ENCODE measurements at places on chromosomes 12 and 14. TPM values are rescaled to one million over a fixed set of nuclear protein-coding genes. Genes with fewer than 3 reads are reported as not detected.

The CEBPE gene
- total RNA-seq: not detected

The BDKRB1 gene
- 6.6 TPM for total RNA-seq

The SMIM41 gene
- total RNA-seq: 0.31 TPM

The CCDC197 gene
- not detected for total RNA-seq

- no peak for DNase-seq
These were observed 133.4 kb upstream of the FRMD6 start for GRCh38 chr14:51518280-51518679.

- no peak for DNase-seq
These were observed 1.9 kb downstream of the SSH1 start for GRCh38 chr12:108855284-108856169.

DNA sequence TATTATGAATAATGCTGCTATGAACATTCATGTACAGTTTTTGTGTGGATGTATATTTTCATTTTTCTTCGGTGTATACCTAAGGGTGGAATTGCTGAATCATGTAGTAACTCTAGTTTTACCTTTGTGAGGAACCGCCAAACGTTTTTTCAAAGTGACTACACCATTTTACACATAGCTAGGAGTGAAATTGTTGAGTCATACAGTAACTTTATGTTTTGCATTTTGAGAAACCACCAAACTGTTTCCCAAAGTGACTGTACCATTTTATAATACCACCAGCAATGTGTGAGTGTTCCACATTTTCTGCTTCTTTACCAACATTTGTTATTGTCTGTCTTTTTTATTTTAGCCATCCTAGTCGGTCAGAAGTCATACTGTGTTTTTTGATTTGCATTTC, 3.1 kb upstream of the TPH2 start:
- no peak for DNase-seq

DNA sequence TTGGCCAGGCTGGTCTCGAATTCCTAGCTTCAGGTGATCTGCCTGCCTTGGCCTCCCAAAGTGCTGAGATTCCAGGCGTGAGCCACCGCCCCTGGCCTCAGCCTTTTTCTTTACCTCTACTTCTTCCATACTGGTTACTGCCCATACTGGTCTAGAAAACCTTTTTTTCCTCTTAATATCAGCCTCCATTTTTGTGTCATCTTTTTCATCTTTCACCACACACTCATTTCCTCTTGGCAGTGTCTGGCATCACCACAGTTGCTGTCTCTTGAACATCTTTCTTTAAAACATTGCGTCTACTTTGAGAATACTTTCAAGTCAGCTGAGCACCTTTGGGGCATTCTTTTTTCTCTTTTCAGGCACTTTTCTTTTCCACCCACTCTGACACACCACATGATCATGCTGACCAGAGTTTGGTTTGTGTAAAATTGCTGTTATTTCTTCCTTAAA, 32.7 kb downstream of the DDX47 start:
- no peak for DNase-seq

DNA sequence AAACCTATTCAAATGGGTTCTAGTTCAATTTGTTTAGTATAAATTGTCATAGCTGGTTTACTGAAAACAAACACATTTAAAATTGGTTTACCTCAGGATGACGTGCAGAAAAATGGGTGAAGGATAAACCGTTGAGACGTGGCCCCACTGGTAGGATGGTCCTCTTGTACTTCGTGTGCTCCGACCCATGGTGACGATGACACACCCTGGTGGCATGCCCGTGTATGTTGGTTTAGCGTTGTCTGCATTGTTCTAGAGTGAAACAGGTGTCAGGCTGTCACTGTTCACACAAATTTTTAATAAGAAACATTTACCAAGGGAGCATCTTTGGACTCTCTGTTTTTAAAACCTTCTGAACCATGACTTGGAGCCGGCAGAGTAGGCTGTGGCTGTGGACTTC, 8.3 kb downstream of the CALM1 start:
- DNase-seq: no peak

DNA sequence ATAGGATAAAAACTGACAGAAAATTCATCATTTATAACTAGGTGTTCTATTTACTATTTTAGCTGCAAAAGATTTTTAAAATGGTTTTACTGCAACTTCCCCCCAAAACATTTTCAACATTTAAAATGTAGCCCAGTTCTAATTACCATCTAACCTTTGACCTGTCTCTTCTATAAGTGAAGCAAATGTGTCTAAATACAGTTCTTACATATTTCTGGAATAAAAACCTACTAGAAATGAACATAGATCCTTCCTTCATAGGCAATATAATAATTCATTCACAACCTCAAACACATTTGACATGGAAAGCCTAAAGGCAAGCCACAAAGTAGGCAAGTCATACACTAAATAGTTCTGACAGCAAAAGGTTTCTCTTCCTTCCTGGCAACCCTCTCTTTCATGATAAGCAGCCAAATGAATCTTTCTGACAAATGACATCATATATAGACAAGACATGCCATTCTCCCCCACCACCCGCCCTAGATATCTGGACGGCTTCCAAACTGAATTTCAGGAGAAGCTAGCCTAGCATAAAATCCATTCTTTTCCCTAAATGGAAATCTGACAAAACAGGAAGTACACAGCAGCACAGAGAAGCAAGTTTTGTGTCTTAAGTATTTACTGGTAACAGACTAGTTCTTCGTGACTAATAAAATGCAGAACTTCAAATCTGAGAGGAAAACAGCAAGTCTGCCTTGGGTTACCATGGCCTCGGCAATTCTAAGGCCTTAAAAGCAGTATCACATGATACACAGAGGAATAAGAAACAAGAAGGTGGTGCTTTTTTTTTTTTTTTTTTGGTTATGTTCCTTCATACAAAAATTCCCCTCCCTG, 17.2 kb upstream of the ARID4A start:
- DNase-seq: peak; percentile 58

DNA sequence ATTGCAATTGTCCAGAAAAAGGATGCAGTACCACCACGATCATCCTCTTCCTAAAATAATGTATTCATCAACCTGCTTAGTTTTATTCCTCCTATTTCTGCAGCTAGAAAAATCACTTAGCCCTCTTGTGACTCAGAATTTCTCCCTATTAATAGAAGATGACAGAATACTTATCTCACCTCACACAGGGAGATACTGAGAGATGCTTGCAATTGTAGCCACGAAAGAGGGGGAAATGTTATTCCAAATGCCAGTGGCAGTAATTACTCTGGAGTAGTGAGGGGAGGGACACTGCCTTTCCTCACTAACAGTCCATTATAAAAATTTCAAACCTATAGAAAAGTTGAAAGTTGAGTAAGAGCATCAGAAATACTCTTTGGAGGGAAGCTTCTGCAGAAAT, 11.8 kb upstream of the DUSP6 start:
- no peak for DNase-seq

- no peak for DNase-seq
These were observed 194.8 kb upstream of the SEL1L start for GRCh38 chr14:81728447-81728846.

- no peak for DNase-seq
These were observed 12.0 kb downstream of the DLK1 start for GRCh38 chr14:100738704-100739131.

GRCh38 chr12:50246873-50247612, 36.3 kb downstream of the LIMA1 start:
- peak; percentile 94 for DNase-seq

GRCh38 chr14:43855556-43855955, 651.5 kb downstream of the FSCB start:
- no peak for DNase-seq

DNA sequence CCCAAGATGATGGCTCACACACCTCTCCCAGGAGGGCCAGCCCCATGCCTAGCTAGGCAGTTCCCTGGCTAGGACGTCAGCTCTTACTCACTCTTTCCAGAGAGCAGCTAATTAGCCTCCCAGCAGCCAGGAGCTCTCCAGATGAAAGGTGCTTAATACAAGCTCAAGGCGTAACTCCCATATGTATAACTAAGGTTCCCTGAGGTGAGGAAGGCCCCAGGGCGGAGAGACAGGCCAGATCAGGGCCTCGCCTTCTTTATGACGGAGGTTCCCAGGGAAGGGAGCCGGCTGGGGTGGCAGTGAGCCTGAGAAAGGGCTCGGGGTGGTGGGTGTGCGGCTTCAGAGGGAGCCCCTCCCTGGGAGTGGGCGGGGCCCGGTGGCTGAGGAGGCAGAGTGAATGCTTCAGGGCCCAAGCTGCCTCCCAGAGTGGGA, 26.4 kb upstream of the ZFP36L1 start:
- no peak for DNase-seq

- no peak for DNase-seq
These were observed 2.4 kb downstream of the CCDC63 start for GRCh38 chr12:110849221-110849620.

DNA sequence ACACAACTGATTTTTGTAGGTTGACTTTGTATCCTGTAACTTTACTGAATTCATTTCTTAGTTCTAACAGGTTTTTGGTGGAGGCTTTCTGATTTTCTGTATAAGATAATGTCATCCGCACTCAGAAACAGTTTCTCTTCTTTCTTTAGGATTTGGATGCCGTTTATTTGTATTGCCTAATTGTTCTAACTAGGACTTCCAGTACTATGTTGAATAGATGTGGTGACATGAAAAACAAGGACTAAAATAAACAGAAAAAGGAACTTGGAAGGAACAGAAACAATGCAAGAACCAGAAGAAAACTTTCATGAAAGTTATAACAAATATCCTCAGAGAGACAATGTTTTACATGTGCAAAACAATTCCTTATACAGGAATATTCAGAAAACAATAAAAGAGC, 100.3 kb downstream of the GTF2A1 start:
- no peak for DNase-seq

GRCh38 chr12:108241986-108242703, 97.0 kb downstream of the CMKLR1 start:
- no peak for DNase-seq

- DNase-seq: peak; percentile 69
These were observed 823 bp downstream of the RNF10 start for GRCh38 chr12:120534703-120535655.

DNA sequence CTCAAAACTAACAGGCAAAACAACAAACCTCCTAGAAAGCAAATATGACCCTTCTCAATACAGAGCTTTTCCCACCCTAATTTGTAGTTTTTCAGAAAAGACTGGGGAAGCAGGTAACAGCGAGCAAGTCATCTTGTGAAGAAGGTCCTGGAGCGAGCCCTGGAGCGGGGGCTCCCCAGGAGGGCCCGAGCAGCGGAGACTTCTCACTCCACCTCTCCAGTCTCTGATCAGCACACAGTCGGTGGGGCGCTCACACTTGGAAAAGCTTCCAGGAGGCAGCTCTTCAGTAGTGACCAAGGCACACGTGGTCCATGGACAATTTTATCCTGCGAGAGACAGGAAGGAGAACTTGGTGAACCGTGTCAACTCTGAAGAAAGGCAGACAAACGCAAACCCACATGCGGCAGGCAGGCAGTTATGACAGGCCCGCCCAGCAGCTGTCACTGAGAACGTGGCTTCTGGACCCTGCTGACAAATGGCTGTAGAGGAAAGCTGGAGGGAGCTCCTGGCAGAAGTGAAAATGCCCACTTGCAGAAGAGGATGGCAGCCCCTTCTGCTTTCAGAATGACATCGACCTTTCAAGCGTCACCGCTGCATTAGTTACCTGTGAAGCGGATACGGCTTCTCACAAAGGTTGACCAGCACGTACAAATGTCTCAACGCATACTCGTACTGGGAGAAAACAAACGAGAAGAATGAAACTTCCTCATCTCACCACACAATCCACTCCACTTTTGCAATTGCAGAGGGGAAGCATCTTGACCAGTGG, 44.2 kb downstream of the LGMN start:
- no peak for DNase-seq

DNA sequence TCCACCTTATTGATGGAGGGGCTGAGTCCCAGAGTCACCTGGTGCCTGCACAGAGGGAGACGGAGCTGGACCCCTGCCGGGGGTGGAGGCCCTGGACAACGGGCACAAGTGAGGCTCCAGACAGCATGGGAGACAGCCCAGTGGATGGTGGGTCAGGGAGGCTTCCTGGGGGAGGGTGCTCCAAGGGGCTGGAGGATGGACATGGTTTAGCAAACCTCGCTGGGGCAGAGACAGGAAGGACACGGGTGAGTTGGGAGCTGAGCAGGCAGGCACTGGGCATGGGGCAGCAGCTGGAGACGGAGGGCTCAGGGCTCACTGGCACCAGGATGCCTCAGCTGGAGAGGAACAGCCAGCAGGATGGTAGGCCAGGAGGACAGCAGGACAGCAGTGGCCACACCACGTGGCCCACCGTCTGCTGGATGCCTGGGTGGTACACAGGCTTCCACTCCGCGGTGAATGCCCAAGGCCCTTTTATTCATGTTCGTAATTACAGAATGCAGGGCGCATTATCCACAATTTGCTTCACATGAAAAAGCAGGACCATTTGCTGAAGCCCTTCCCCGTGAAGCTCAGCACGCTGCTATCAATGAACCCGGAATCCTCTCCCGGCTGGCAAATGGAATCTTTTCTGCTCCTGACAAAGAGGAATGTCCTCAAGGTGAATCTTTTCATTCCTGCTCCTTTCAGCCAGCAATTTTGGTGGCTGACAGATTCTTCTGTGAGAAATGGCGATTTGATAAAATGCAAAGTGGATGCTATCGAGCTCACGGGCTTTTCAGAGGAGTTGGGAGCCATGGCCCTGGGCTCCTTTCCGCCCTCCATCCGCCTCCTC, 138.1 kb upstream of the C14orf180 start:
- no peak for DNase-seq

DNA sequence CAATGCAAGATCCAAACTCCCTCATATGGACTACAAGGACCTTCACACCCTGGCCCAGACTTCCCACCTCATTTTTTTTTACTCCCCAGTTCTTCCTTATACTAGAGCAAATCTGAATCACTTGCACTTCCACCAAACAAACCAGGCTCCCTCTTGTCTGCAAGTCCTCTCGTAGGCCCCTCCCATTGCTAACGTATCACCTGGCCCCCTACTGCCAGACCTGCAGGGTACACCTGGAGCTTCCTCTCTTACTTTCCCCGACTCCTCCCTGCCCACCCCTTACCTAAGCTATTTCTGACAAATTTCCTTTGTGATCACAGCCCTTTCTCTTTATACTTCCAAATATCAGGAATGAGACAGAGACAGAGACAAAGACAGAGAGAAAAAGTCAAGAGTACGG, 463.9 kb downstream of the GALC start:
- DNase-seq: no peak

DNA sequence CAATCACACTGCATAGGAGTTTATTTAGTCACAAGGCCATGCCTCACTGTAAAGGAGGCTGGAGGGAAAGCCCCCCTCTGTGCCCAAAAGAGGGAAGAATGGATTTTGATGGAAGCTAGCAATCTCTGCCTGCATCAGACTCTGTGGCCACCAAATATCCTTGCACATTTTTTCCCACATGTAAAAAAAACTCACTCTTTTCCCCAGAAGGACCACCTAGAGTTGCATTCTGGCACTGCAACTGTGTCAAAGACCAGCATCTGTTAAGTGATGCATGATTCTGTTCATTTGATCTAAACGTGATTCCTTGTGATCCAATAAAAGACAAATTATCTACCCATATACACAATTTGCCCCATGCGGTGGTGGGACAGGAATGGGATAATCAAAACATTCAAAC, 8.0 kb downstream of the RHOJ start:
- no peak for DNase-seq

GRCh38 chr12:45977620-45978019, 12.8 kb downstream of the SCAF11 start:
- no peak for DNase-seq
